ENCODE measurements at places on chromosomes 3 and 15.

DNA sequence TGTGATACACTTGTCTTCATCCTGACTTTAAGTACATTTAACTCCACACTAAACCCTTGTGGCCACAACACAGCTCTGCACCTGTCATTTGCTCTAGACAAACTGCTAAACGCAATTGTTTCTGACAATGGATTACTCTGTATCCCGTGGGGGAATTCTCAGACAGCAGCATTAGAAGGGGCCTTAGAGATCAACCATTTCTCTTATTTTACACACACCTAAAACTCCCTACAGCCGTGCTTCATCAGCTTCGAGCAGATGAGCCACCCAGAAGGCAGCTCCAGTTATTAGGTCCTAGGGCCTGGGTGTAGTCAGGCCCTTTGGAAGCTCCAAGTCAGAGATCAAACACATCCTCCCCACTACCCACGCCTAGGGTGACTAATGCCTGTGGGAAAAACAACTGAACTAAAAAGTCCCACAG lies 1.3 kb upstream of the IL12A start:
- no peak for DNase-seq

GRCh38 chr3:186352369-186352768 lies 9.7 kb downstream of the DGKG start:
- no peak for DNase-seq

- no peak for DNase-seq
Measured at GRCh38 chr3:183148056-183148455, 14.5 kb downstream of the LAMP3 start.

GRCh38 chr3:99678896-99679295 lies 40.5 kb downstream of the COL8A1 start:
- DNase-seq = no peak

GRCh38 chr3:155420406-155420805 lies 126.9 kb upstream of the STRIT1 start:
- DNase-seq = no peak

- no peak for DNase-seq
Measured at GRCh38 chr3:100586832-100587231, 22.6 kb upstream of the ADGRG7 start.
